ENCODE measurements at places on chromosomes 12 and 14.

DNA sequence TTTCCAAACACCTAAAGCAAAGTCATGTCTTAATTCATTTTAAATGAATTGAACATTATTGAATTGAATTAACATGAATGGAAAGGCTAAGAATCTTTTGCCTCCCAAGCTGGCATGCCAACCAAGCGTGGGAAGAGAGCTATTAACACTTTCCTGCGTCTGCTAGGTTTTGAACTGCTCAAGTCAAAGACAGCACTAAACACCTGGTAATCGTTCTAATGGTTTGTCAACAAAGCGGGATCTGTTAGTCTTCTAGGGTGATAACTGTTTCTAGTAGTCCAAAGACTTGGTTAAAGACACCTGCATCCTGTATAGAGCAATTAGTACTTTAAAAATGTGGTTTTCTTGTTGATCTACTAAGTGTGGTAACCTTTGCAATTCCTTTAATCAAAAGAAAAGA lies 164.2 kb upstream of the HMGA2 start:
- no peak for DNase-seq

- DNase-seq = no peak
These were observed 604 bp upstream of the MAGOHB start for GRCh38 chr12:10614056-10614370.

DNA sequence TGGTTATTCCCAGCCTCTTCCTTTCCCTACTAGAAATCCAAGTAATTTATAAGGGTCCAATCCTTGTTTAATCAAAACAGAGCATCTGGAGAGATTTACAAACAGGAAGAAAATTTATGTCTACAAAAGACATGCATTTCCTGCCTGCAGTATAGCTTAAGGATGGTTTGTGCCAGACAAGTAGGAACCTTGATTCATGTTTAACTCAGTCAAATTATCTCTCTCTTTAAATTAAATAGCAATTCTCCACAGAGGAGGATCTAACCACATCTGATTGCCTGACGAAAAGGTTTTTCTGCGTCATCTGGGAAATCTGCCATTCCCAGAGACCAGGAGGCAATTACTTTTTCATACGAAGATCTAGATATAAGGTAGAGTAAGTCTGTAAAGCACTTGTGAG lies 105.2 kb downstream of the ZFC3H1 start:
- DNase-seq = no peak

DNA sequence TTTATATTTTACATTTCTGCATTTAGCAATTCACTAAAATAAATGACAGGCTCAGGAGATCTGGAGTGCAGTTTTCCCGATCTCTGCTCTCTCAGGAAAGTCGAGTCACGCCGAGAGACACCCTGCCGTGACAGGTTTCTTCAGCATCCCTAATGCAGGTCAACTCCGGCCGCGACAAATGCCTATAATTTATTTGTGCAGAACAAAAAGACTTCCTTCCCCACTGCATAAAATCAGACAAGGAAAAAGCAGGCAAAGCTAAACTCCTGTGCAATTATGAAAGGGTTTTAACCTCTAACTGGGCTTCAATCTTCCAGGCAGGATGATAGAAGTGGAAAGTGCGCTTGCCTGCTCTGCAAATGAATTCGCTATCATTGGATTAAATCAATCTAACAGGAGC lies 28.1 kb downstream of the SPRING1 start:
- DNase-seq = no peak

- DNase-seq = no peak
These were observed 43.1 kb downstream of the CACNA1C start for GRCh38 chr12:2095878-2096277.

DNA sequence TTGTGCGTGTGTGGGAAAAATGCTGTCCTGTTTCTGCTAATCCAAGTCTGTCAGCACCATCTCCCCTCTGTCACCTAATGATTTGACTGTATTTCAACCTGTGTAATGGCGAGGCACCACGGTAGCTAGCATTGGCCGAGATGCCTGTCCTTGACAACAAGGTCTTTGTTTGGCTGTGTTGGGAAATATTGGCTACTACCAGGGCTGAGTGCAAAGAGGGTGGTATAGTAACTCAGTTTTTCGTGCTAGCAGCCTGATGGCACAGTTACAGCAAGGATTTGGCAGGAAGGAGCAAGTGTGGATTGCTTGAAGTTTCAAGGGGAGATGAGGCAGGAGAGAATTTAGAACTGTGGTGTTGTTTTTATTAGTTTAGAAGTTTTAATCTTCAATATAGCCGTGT lies 440.3 kb upstream of the RGS6 start:
- no peak for DNase-seq

DNA sequence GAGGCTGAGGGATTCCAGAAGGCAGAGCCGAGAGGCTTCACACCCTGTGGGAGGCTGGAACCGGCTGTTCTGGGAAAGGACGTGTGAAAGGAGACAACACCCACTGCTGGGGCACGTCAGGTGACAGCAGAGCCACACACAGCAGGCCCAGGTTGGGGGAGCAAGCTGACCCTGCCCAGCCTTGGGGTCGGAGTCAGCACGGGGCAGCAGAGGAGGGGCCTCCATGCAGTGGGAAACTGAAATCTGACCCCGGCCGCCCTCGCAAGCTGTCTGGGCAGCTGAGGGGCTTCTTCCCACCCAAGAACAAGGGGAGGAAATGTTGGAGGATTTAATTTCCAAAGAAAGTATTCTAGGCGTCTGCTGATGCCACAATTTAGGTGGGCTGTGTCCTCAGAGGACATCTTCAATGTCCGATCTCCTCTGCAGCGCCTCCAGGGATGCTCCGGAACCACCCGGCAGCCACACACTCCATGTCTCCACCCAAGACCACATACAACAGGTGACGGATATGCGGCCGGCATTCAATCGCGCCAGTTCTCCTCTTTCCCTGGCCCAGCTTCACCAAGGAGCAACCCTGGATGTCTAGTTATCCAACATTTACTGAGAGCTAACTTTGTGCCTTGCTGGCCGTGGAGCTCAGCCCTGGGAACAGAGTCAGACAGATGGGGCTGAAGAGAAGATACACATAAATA lies 30.7 kb downstream of the SNRNP35 start:
- peak; percentile 81 for DNase-seq

DNA sequence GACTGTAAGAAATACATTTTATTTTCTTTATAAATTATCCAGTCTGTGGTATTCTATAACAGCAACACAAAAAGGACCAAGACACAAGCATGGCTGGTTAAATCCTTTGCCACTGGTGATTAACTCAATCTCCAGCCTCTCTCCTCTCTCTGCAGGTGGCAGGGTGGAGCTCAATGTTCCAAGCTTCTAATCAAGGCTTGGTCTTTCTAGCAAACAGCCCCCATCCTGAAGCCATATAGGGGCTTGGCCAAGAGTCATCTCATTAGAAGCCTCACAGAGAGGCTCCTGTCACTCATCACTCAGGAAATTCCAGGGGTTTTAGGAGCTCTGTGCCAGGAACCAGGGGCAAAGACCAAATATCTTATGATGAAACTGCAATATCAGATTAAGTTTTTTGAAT lies 12.0 kb downstream of the C12orf75 start:
- DNase-seq = no peak

DNA sequence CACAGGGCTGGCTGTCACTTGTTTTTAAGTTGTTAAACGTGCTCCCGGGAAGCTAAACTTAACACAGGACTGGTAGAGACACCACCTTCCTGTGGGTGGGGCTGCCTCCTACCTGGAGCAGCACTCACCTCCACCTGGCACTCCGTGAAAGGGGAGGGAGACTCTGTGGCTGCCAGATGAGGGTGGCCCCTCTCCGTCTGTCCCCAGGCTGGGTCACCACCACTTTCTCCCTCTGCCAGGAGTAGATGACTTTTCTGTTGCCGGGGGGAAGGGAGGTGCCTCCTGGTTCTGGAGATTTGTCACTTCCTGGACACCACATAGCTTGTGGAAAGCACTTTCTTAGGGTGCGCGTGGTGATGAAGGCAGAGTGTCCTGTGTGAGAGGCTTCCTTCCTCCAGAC lies 81.3 kb downstream of the WDR20 start:
- DNase-seq = no peak

GRCh38 chr12:62192180-62192902 lies 67.9 kb upstream of the USP15 start:
- peak; percentile 56 for DNase-seq

- DNase-seq = no peak
These were observed 118.3 kb downstream of the MGAT4C start for GRCh38 chr12:86137936-86138335.

Data from SJCRH30 (cell line).